ENCODE measurements at places on chromosomes 7 and 10.

DNA sequence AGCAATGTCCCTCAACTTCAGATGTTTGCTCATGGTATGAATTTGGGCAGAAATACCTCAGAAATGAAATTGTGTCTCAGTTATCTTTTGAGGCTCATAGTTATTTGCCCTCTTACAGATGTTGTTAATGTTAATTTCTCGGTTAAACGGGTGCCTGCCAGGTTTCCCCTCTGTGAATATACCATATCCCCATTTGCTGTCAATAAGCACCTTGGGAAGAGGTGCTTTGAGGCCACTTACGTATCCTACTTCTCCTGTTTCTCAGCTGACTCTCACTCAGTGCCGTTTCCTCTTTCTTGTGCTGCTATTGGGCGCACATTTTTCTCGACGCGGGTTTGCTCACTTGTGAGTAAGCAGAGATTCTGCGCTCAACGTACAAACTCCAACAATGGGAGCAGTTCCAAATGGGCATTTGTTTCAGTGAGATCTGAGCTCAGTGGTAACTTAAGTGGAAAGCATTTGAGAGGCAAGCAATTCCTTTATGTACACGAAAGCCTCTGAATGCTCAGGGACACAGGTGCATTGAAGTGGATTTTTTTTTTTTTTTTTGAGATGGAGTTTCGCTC is 34.8 kb upstream of the JAKMIP3 start:
- DNase-seq = no peak

DNA sequence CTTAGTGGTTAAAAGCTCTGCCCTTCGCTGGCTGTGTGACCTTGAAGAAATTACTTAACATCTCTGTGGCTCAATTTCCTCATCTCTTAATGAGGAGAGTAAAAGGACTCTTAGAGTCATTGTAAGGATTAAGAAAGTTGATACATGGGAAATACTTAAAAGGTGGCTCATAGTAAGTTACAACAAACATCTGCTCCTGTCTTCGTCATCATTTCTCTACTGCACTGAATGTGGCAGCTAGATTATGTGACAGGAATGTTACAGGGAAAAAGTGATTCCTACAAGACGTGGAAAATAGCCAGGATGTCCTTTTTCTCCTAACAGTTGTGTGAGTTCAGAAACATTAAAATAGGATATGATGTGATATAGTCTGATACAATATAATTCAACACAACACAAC is 184.7 kb downstream of the FRMD4A start:
- peak; percentile 44 for DNase-seq

DNA sequence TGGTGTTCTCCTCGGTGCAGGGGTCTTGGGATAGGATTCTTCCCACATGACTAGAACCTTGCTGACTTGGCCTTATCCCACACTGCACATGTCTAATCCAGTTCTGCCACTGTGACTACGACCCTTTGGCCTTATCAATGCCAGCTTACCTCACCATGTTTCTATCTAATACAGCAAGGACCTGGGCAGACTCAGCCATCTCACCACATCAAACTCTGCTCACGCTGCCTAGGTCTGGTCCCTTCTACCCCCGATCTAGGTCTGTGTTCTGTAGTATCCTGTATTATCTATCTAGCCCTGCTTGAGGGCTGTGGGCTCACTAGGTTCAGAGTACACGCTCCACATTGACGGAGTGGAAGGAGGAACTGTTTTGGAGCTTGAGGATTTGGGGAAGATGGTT is 282.4 kb downstream of the HPSE2 start:
- no peak for DNase-seq

- no peak for DNase-seq
Observed at GRCh38 chr7:75967487-75967997, 26.9 kb downstream of the TMEM120A start.

DNA sequence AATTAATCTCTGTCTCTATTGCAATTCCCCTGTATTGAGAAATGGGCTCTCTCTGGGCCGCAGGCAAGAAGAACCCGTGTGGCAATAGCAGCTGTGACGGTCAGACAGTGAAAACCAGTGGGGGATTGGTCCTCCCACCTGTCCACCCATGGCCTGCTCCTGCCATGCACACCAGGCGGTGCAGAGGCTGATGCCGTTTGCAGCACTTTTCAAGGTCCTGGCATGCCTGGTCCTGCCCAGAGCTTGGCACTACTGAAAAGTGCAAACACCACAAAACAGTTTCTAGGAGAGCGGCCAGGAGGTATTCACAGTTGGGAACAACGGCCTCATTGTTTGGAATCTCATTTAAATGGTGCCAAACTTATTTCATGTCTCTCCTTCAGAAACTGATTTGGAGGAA is 41.5 kb downstream of the PSPH start:
- no peak for DNase-seq

DNA sequence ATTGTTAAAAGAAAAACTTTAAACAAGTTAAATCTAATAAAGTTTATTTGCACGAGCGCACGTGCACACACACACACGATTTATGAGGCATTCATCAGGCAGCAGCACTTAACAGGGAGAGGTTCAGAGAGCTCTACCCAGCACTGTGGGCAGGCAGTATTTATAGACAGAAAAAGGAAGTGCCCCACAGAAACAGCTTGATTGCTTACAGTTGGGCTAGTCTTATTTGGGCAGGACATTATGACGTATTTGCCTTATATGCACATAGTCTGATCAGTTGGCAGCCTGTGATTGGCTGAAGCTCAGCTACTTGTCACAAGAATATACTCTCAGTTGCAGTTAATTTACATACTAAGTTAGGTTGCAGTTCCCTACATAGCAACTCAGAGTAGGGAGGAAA is 1.2 kb upstream of the SDHAF3 start:
- DNase-seq = peak; percentile 14

Data from fibroblast of skin of scalp (primary cell).